ENCODE measurements at places on chromosomes 13 and 19.

DNA sequence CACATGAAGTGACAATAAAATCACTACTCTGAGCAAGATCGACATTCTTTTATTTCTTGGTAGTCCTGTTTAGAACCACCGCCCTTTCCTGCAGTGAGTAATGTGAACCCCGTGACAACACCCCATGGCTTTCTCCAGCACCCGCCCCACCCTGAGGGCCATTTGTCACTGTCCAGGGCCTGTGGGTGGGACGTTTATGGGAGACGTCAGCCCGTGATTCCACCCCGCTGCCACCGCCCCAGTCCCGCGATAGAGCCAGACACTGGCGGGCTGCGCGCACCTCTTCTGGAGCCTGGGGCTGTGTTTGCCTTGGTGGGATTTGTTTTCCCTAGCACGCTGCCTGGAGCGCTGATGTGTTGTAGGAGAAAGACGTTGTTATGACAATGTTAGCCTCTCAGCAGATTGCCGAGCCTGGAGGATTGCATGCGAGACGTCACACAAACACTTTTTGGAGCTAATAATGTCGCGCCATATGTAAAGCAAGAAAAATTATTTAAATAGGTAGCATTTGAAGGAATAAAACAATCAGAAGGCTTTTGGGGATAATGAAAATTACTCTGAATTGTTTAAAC lies 263.7 kb downstream of the TEX29 start:
- no peak for DNase-seq

DNA sequence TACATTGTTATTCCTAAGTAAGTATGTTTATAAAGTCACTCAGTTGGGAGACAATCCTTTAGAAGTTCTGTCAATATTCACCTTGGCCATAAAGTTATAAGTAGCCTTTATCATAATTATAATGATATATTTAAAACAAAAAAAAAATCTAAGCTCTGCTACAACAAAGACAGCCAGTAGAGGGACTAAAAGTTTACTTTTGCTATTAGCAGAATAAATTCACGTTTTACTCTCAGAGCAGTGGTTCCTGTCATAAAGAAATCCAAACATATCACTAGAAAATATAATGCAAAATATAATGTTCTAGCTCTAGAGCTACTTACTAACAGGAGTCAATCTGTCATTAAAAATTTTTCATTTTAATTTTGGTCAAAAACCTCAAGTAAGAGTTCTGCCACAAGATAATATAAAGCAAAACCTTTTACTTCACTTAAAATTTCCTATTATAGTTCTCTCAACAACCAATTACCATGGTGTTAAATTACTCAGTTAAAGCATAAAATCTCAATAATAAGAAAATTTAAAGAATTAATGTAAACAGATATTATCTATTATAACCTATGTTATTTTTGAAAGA lies 17.7 kb downstream of the INTS6 start:
- no peak for DNase-seq

DNA sequence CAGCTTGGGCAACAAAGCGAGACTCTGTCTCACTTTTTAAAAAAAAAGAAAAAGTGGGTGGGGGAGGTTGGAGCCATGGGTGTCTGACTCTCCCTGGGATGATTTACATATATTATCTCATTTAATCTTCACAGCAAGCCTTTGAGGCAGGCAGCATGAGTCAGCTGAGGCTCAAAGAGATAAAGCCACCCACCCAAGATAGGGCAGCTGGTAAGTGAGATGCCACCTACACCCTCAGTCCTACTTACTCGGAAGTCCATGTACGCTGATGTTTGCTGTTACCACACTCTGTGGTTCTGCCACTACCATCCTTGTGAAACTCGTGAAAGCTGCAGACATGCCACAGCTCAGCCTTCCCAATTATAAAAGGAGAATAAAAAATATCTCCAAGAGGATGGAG lies 142.0 kb upstream of the TSHZ3 start:
- DNase-seq = no peak

DNA sequence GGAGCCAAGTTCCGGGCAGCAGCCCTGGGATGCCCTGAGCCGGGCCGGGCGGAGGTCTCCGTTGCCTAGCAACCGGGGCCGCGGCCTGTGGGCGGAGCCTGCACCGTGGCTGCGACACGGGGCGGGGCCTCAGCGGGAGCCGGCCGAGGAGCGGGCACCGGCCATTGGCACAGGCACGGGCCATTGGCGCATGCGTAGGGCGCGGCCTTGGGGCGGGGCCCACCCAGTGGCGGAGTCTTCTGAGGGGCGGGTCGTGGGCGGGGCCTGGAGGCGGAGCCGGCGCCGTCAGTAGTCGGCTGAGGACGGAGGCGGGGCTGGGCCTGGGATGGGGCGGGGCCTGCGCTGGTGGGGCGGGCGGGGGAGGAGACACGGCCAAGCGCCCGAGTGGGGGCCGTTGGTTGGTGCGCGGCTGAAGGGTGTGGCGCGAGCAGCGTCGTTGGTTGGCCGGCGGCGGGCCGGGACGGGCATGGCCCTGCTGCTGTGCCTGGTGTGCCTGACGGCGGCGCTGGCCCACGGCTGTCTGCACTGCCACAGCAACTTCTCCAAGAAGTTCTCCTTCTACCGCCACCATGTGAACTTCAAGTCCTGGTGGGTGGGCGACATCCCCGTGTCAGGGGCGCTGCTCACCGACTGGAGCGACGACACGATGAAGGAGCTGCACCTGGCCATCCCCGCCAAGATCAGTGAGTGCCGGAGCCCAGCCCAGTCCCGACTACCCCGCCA lies at the start of gene IZUMO4:
IZUMO4 (plus strand) TSS at position 436 of the 723 bp plus-strand sequence; CDS start at position 467, 31 bp downstream.
- DNase-seq = peak; percentile 85

- no peak for DNase-seq
Observed at GRCh38 chr19:18610245-18610555, 2.5 kb upstream of the TMEM59L start.

DNA sequence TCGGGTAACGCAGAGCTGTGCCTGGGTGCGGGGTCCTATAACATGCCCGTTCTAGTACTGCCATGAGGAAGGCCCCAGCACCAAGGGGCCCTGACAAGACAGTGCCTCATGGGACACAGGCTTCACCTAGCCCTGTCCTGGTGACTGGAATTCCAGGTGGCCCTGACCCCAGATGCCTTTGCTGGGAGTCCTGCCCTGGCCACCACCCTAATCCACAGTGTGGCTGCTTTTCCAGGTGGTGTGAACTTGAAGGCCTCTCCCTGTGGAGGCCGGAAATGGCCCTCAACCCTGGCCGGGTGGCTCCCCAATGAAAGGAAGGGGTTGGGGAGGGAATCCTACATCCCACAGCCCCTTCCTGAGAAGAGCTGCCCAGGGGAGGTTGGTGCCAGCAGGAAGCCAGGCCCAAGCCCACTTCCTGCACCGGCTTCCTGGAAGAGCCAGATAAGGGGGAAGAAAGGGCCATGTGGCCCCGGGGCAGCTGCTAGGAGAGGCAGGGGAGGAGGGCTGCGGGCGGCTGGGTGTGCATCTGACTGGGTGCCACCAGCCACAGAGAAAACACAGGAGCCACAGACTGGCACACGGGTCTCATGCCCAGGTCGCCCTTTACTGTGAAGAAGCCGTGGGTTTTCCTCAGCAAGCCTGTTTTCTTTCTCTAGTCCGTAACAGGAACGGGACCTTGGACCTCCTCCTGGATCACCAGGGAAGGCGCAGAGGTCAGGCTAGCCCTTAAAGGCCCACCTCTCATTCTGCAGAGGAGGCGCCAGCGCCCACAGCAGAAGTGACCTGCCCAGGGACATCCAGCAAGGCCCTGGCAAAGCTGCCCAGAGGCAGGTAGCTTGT lies 4.7 kb downstream of the LSM4 start:
- DNase-seq = no peak

- no peak for DNase-seq
Observed at GRCh38 chr19:41597600-41598041, 21.7 kb downstream of the CEACAM21 start.

- DNase-seq = no peak
Observed at GRCh38 chr19:12346896-12347295, 13.5 kb upstream of the ZNF563 start.

DNA sequence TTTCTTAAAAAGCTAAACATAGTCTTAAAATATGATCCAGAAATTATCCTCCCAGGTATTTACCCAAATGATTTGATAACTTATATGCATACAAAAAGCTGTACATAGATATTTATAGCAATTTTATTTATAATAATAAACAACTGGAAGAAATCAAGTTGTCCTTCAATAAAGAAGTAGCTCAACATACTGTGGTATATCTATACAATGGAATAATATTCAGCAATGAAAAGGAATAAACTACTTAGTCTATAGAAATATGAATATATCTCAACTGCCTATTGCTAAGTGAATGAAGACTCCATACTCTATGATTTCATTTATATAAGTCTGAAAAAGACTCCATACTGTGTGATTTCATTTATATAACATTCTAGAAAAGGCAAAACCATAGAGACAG lies 47.1 kb upstream of the SLAIN1 start:
- DNase-seq = no peak

- no peak for DNase-seq
Observed at GRCh38 chr19:17944301-17944700, 11.5 kb downstream of the CCDC124 start.

DNA sequence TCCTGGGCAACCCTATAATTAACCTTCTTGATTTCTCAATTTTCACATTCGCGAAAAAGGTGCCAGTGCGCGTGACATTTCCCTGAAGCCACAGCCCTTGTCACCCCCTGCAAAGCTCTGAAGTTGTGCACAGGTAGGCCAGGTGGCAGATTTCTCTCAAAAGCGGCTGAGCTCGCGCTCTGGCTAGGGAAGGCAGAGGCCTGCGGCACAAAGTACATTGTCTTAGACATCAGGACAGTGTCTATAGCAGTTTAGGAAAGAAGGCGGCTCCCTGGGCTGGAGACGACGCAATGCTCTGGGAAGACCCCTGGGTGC lies 42.9 kb upstream of the ZNF14 start:
- DNase-seq = no peak

DNA sequence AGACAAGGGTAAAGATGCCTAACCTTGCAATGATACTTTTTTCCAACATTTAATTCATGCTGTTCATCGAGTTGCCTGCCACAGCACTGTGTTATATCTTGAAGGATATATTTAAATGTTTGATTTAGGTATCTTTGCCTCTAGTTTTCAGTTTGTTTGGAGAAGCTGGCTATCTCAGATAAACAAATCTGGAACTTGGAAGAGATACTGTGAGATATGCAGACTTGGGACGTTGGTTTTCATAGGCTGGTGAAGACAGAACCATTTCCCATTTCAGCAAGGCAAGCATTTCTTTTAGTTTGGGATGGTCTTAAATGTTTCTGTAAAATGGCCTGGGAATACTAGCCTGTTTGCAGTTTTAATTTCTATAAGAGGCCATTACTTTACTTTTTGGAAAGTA lies 3.3 kb downstream of the RNASEH2B start:
- no peak for DNase-seq

DNA sequence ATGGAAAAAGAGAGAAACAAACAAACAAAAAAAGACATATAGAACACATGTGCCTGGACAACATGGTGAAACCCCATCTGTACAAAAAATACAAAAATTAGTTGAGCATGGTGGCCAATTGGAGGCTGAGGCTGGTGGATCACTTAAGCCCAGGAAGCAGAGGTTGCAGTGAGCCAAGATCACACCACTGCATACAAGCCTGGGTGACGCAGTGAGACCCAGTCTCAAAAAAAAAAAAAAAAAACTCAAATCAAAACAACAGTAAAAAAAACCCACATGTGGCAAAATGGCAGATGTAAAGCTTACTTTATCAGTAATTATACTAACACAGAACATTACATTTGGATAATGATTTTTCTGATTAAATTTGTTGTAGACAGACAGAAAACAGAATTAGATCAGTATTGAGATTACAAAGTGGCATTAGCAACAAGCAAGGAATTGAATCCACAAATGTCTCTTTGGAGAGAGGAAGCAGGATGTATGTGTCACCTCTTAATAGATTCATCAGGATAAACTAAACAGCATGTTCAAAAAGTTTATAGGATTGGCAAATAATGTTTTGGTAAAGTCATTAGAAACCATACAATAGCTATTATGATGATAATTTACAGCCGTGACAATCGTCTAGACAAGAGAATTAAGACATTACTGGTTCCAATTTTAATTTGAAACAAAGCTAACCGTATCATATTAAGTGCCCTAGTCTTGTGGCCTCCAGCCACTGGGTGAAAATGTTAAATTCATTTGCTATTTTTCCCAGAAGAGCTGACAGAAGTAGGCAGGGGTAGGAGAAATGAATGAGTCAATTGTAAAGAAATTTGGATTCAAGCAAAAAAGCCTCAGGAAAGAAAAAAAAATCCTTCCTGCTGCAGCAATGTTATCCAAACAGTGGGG lies 206.0 kb downstream of the FGF14 start:
- DNase-seq = no peak

- no peak for DNase-seq
Observed at GRCh38 chr19:46867170-46867569, 6.4 kb downstream of the ARHGAP35 start.

- DNase-seq = no peak
Observed at GRCh38 chr19:40567040-40567749, 9.5 kb upstream of the SHKBP1 start.

GRCh38 chr13:31154939-31155338 lies 6.8 kb downstream of the HSPH1 start:
- DNase-seq = no peak

DNA sequence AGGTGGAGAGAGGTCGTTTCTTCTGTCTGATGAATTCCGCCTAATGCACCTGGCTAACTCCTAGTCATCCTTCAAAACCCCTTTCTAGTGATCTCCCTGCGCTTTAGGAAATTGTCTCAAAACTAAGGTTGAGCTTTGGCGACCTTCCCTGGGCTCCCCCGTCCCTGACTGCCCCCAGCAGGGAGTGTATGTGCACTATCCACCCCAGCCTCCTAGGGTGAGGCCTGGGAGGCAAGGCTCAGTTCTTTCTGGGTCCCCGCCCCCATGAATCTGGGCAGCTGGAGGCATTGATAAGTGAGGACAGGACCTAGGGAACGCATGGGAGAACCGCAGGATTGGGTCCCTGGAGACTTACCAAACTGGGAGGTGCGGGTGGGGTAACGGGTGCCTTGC lies 378 bp downstream of the TLE6 start:
- DNase-seq = no peak

DNA sequence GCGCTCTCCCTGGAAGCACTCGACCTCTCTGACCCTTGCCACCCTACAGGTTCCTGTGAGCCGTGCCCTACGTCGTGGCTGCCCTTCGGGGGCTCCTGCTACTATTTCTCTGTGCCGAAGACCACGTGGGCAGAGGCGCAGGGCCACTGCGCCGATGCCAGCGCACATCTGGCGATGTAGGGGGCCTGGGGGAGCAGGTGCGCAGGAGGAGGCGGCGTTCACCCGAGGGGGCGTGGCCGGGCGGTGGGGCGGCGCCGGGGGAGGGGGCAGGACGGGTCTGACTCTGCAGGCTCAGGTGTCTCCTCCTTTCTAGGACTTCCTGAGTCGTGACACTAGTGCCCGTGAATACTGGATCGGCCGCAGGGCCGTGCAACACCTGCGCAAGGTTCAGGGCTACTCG lies 26.4 kb downstream of the CLEC4M start:
- no peak for DNase-seq

- DNase-seq = no peak
Observed at GRCh38 chr13:79874396-79875360, 393.7 kb downstream of the NDFIP2 start.

GRCh38 chr19:45439569-45440258 lies 16.0 kb upstream of the ERCC1 start:
- no peak for DNase-seq
